CD4-positive, alpha-beta memory T cell (primary cell): ENCODE measurements at places on chromosomes 4 and X. TPM values are rescaled to one million over a fixed set of nuclear protein-coding genes. Genes with fewer than 3 reads are reported as not detected.

The CXCL8 gene
- 0.25 TPM for polyA plus RNA-seq

The RADX gene
- 2.4 TPM for polyA plus RNA-seq

The DCAF4L1 gene
- not detected for polyA plus RNA-seq

The TMEM150C gene
- not detected for polyA plus RNA-seq

The APOO gene
- polyA plus RNA-seq, result 18.4 TPM

The PDCL2 gene
- polyA plus RNA-seq, result not detected

The GLRA3 gene
- not detected for polyA plus RNA-seq

The IRS4 gene
- polyA plus RNA-seq, result not detected

The DRD5 gene
- not detected for polyA plus RNA-seq

The TMEM255A gene
- 0.80 TPM for polyA plus RNA-seq

The ADH7 gene
- polyA plus RNA-seq, result not detected

The MXRA5 gene
- polyA plus RNA-seq, result not detected

The SNCA gene
- polyA plus RNA-seq, result 1.8 TPM

The PHEX gene
- 0.39 TPM for polyA plus RNA-seq

The ZMAT1 gene
- 1.7 TPM for polyA plus RNA-seq

The PDE5A gene
- 1.00 TPM for polyA plus RNA-seq

The CTAG1A gene
- not detected for polyA plus RNA-seq

The CPLX1 gene
- 0.26 TPM for polyA plus RNA-seq

The TECRL gene
- polyA plus RNA-seq, result not detected

The GAGE13 gene
- polyA plus RNA-seq, result not detected

The ABCD1 gene
- 1.7 TPM for polyA plus RNA-seq

The GRSF1 gene
- polyA plus RNA-seq, result 74.3 TPM

The CHM gene
- 5.6 TPM for polyA plus RNA-seq

The NXF2B gene
- polyA plus RNA-seq, result not detected

The CYBB gene
- polyA plus RNA-seq, result 0.05 TPM

The CFAP299 gene
- not detected for polyA plus RNA-seq

The EMCN gene
- polyA plus RNA-seq, result not detected

The RTL3 gene
- polyA plus RNA-seq, result not detected

The RIBC1 gene
- polyA plus RNA-seq, result not detected

The SPIN2A gene
- 0.09 TPM for polyA plus RNA-seq

The FATE1 gene
- not detected for polyA plus RNA-seq
